Heart left ventricle (tissue), 16 donors: ENCODE measurements at places on chromosomes 4 and X. TPM values are rescaled to one million over a fixed set of nuclear protein-coding genes. Genes with fewer than 3 reads are reported as not detected.

Gene RAB39B
- total RNA-seq: 0.38 TPM

Gene FAM53A
- 0.71 TPM for total RNA-seq

Gene ACE2
- total RNA-seq: 24.3 TPM

Gene NWD2
- total RNA-seq: 0.16 TPM

Gene SASH3
- 2.9 TPM for total RNA-seq

Gene CT45A10
- total RNA-seq: not detected

Gene FAM47E
- total RNA-seq: 2.5 TPM

Gene NDST4
- not detected for total RNA-seq

- no peak overlapping the region for H3K4me3 ChIP-seq
- H3K36me3 ChIP-seq: no peaks in the 10 kb centered on the region
- H3K4me1 ChIP-seq: peaks cover 18% of the 10 kb centered on the region
- no peaks in the 10 kb centered on the region for H3K27me3 ChIP-seq
Observed at GRCh38 chr4:143369552-143369951, 32.9 kb downstream of the GAB1 start.

- no peak for DNase-seq
- no peak overlapping the region for H3K4me3 ChIP-seq
- H3K27me3 ChIP-seq: no peaks in the 10 kb centered on the region
- H3K4me1 ChIP-seq: no peaks in the 10 kb centered on the region
- no peak overlapping the region for H3K27ac ChIP-seq
Observed at GRCh38 chr4:135249024-135249423, 1047.4 kb upstream of the PABPC4L start.

- H3K27me3 ChIP-seq: no peaks in the 10 kb centered on the region
- H3K27ac ChIP-seq: no peak overlapping the region
- H3K4me3 ChIP-seq: no peak overlapping the region
- DNase-seq: no peak
- H3K4me1 ChIP-seq: no peaks in the 10 kb centered on the region
Observed at GRCh38 chr4:167622481-167623240, 388.4 kb upstream of the SPOCK3 start.

GRCh38 chrX:103405009-103405333 lies 28.6 kb downstream of the BEX3 start:
- peak overlapping the region; percentile 39 for H3K4me3 ChIP-seq
- no peak overlapping the region for H3K27ac ChIP-seq
- peaks cover 18% of the 10 kb centered on the region for H3K27me3 ChIP-seq
- no peaks in the 10 kb centered on the region for H3K4me1 ChIP-seq
- H3K36me3 ChIP-seq: no peaks in the 10 kb centered on the region
- DNase-seq: no peak

DNA sequence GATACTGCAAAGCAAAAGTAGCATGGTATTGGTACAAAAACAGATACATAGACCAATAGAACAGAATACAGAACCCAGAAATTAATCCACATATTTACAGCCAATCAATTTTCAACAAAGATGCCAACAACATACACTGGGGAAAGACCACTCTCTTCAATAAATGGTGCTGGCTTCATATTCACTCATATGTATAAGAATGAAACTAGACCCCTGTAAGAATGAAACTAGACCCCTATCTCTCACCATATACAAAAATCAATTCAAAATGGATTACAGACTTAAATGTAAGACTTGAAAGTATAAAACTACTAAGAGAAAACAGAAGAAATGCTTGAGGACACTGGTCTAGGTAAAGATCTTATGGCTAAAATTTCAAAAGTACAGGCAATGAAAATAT lies 19.3 kb downstream of the TLR6 start:
- no peaks in the 10 kb centered on the region for H3K36me3 ChIP-seq
- H3K4me3 ChIP-seq: no peak overlapping the region
- no peak overlapping the region for H3K27ac ChIP-seq
- H3K4me1 ChIP-seq: peaks cover 15% of the 10 kb centered on the region

GRCh38 chr4:165222651-165222994 lies 15.3 kb downstream of the KLHL2 start:
- H3K4me3 ChIP-seq: no peak overlapping the region
- DNase-seq: peak; percentile 37
- H3K4me1 ChIP-seq: peaks cover 25% of the 10 kb centered on the region
- H3K36me3 ChIP-seq: peaks cover 5% of the 10 kb centered on the region

DNA sequence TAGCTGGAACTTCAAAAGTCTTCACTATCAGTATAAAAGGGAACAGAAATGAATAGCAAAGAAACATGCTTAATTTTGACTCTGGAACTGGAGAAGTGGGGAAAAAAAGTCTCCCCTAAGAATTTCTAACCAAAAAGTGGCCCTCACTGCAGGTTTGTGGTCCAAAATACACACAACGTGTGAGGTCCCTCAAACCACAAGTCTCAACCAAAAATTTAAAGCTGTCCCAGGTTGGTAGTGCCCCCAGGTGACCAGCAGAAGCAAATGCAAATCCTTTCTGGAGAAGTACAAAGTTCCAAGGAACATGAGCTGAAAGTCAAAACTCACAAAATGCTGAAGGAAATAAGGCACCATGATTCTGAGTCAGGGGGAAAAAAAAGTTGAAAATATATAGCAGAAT lies 23.6 kb upstream of the VAMP7 start:
- H3K27ac ChIP-seq: no peak overlapping the region
- no peaks in the 10 kb centered on the region for H3K4me1 ChIP-seq
- H3K4me3 ChIP-seq: no peak overlapping the region
- no peaks in the 10 kb centered on the region for H3K36me3 ChIP-seq

DNA sequence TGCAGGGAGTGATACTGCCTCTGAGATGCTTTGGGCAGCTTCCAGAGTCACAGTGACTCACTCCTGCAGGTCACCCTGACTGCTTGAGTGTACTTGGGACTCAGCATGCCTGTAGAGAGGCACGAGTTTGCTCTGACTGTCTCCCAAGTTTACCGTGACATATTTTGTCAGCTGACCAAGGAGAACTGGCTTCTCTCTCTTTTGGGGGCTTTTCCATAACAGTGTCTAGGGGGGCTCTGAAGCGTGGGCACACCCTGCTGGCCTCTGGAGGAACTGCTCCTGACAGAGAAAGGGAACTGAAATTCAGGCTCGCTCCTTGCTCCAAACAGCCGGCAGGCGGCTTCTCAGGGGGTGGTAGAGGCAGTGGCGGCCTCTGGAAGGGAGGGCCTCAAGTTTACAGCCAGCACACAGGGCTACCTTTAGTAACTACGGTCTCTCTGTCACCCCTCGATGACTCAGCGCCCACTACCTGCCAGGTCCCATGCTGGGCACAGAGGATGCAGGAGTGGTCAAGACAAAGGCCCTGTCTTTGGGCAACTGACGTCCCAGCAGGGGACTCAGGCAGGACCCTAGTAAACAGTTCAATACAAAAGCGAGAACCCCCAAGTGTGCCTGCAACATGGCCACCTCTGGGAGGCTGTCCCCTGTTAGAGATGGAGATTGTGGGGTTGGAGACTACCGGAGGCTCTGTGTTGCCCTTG lies 17.8 kb downstream of the ZNF185 start:
- no peak for DNase-seq
- H3K36me3 ChIP-seq: no peaks in the 10 kb centered on the region
- H3K4me1 ChIP-seq: no peaks in the 10 kb centered on the region
- H3K27ac ChIP-seq: no peak overlapping the region
- H3K27me3 ChIP-seq: no peaks in the 10 kb centered on the region
- H3K4me3 ChIP-seq: no peak overlapping the region

DNA sequence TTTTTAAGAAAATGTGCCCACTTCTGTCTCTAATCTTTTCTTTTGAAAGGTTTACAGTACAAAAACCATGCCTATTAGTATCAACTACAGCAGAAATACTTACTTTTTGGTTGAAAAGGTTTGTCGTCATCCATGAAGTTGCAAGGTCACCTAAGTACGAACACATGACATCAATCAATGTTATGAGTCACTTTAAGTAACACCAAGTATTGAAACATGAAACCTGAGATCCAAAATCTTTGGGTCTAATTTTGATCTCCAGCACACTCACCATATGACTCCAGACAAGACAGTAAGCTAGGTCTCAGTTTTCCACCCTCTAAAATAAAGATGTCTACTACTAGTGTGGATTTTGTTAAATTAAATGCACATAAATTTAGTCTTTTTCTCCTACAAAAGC lies 8.4 kb downstream of the ZNF280C start:
- H3K4me1 ChIP-seq: no peaks in the 10 kb centered on the region
- no peaks in the 10 kb centered on the region for H3K27me3 ChIP-seq
- no peak overlapping the region for H3K4me3 ChIP-seq
- DNase-seq: no peak
- H3K27ac ChIP-seq: no peak overlapping the region

GRCh38 chr4:39637586-39638353 lies 895 bp downstream of the SMIM14 start:
- peak overlapping the region; percentile 98 for H3K27ac ChIP-seq
- peaks cover 19% of the 10 kb centered on the region for H3K36me3 ChIP-seq
- DNase-seq: peak; percentile 78
- no peaks in the 10 kb centered on the region for H3K27me3 ChIP-seq
- peak overlapping the region; percentile 82 for H3K4me3 ChIP-seq

DNA sequence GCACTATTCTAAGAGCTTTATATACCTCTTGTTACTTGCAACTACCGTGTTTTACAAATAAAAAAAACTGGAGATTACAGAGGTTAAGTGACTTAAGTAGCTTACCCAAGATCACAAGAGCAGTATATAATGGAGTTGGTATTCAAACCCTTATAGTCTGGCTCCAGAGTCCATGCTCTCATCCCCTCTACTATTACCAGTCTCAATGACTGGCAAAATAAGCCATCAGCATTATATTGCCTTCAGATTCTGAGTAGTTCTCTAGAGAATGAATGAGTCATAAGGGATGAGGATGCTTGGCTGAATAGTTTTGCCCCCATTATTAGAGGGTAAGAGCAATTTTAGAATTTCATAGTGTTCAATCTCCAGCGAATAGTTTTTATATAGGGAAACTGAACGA lies 170.1 kb upstream of the ATOH1 start:
- no peaks in the 10 kb centered on the region for H3K27me3 ChIP-seq
- no peak for DNase-seq
- no peaks in the 10 kb centered on the region for H3K4me1 ChIP-seq
- no peaks in the 10 kb centered on the region for H3K36me3 ChIP-seq

DNA sequence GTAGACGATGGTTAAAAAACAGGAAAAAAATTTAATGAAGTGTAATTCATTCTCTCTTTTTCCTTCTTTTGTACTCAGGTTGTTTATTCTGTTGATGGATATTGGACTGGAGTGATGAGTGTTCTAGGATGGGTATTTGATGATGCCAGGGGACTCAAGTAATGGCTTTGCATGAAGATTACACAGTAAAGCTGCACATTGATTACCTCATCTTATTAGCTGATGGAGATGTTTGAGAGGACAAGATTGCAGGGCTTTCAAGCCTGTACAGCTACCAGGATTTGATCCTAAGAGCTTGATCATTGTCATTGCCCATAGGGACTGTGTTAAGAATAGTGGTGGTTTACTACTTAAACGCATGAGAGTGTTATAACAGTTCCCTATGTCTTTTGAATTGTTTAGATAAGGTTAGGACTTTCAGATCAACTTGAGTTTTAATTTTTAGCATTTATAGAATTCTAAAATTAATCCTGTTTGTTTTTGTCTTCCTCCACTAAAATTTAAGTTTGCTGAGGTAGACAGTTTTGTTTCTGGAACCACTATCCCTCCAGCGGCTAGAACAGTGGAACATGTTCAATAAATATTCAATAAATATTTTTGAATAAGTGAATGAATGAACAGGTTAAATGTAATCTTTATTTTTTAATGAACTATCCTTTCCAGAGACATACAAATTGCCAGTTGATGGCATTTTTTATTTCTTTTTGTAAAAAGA lies 58.2 kb downstream of the GAB1 start:
- H3K4me3 ChIP-seq: no peak overlapping the region
- no peak for DNase-seq
- H3K27ac ChIP-seq: no peak overlapping the region
- peaks cover 93% of the 10 kb centered on the region for H3K4me1 ChIP-seq

DNA sequence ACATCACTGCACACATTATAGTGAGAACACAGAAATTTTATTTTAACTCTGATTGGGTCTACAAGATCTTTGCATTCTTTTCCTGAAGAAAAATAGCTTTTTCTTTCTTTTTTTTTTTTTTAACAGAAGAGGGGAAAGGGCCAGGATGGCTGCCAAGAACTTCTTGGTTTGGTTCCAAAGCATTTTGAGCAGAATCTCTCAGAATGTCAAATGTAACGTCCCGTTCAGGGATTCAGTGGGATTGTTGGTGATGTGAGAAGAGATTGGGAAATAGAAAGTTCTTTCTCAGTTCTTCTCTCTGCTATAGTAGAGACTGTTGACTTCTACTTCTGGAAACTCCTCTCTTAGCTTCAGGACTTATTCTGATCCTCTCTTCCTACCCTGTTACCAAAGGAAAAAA lies 70.9 kb upstream of the CBR4 start:
- no peaks in the 10 kb centered on the region for H3K36me3 ChIP-seq
- no peak overlapping the region for H3K4me3 ChIP-seq
- H3K27me3 ChIP-seq: no peaks in the 10 kb centered on the region
- H3K4me1 ChIP-seq: no peaks in the 10 kb centered on the region
- peak overlapping the region; percentile 75 for H3K27ac ChIP-seq
- DNase-seq: peak; percentile 63

- H3K27me3 ChIP-seq: no peaks in the 10 kb centered on the region
- H3K4me3 ChIP-seq: no peak overlapping the region
- H3K27ac ChIP-seq: no peak overlapping the region
- no peak for DNase-seq
- peaks cover 4% of the 10 kb centered on the region for H3K4me1 ChIP-seq
- H3K36me3 ChIP-seq: peaks cover 68% of the 10 kb centered on the region
Observed at GRCh38 chrX:71291381-71291780, 7.9 kb downstream of the NONO start.

DNA sequence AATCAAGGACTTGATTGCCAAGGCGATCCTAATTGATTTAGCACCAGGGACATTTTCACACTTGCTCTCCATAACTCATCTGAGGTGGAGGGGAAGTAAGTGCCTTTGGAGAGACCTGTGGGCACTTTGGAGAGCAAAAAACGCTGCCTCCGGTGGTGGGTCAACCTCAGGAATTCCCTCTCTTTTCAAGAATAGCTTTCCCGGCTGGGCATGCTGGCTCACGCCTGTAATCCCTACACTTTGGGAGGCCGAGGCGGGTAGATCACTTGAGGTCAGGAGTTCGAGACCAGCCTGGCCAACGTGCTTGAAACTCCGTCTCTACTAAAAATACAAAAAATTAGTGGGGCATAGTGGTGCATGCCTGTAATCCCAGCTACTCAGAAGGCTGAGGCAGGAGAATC lies 49.2 kb downstream of the PRPS1 start:
- no peak overlapping the region for H3K4me3 ChIP-seq
- H3K36me3 ChIP-seq: no peaks in the 10 kb centered on the region
- no peak for DNase-seq
- H3K27me3 ChIP-seq: no peaks in the 10 kb centered on the region
- peaks cover 23% of the 10 kb centered on the region for H3K4me1 ChIP-seq

DNA sequence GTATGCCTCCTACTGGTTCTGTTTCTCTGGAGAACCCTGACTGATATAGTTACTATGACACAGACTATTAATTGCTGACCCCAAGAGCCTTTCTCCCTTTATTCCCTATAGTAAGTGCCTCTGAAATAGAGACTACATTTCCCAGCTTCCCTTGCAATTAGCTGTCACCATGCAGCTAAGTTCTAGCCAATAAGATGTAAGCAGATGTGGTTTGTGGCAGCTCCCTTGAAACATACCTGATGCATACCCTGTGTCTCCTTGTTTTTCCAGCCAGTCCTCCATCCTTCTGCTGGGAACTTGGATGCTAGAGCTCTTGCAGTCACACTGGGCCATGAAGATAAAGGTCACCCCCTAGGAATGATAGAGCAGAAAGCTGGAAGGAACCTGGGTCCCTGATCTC lies 9.7 kb upstream of the TMEM165 start:
- DNase-seq: no peak
- no peak overlapping the region for H3K27ac ChIP-seq
- H3K4me3 ChIP-seq: no peak overlapping the region
- H3K4me1 ChIP-seq: no peaks in the 10 kb centered on the region
- no peaks in the 10 kb centered on the region for H3K36me3 ChIP-seq
- H3K27me3 ChIP-seq: no peaks in the 10 kb centered on the region
